Kidney epithelial cell (primary cell): ENCODE measurements at places on chromosomes 7 and 10.

GRCh38 chr7:91915401-91916050 is 25.1 kb upstream of the AKAP9 start:
- DNase-seq = no peak

- no peak for DNase-seq
Measured at GRCh38 chr7:156753229-156753560, 112.6 kb downstream of the RNF32 start.

- DNase-seq = no peak
Measured at GRCh38 chr7:122429926-122430325, 125.4 kb upstream of the FEZF1 start.

- DNase-seq = no peak
Measured at GRCh38 chr10:29563420-29564035, 71.2 kb downstream of the SVIL start.

GRCh38 chr10:43043342-43043772 is 33.5 kb upstream of the RET start:
- DNase-seq = no peak

GRCh38 chr7:44104860-44105771 is 971 bp downstream of the AEBP1 start:
- DNase-seq = peak; percentile 81

GRCh38 chr10:71585564-71586290 is 133.9 kb downstream of the C10orf105 start:
- DNase-seq = no peak

- no peak for DNase-seq
Measured at GRCh38 chr7:86900886-86901285, 158.6 kb downstream of the ELAPOR2 start.

- DNase-seq = no peak
Measured at GRCh38 chr10:100887761-100888296, 24.9 kb upstream of the SLF2 start.

GRCh38 chr7:51329696-51330263 is 13.2 kb upstream of the COBL start:
- no peak for DNase-seq

- DNase-seq = no peak
Measured at GRCh38 chr7:77727936-77728701, 31.9 kb downstream of the RSBN1L start.

DNA sequence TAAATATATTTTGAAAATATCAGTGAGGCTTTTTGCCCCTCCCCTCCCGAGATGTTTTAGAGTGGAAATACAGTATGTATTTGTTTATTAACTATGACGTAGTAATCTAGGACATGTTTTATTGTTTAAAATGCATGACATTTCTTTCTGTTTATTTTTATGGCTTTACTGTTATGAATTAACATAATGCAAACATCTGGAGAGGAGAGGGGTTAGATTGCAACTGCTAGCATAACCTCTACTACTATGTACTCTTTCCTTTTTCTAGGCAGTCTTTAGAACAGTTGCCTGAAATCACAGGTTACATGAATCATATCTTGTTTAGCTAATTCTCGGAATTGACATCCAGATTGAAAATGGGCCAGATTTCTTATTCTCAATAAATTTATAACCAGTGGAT is 7.4 kb downstream of the BTAF1 start:
- no peak for DNase-seq

- no peak for DNase-seq
Measured at GRCh38 chr7:26178272-26178960, 22.1 kb downstream of the HNRNPA2B1 start.

DNA sequence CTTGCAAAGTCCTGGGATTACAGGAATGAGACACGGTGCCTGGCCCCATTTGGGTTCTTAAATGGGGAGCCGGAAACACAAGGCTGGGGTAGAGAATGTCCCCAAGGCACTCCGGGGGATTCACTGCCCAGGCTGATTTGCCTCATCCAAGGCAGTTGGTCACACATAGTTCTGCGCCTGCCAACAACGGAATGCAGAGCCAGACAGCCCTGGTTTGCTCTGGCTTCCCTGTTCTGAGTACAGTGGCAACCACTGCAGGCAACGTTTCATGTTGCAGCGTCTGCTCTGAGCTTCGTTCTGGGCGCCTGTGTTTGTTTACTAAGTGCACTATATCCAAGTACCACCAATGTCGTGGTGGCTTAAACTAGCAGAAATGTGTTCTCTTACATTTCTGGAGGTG is 61.7 kb upstream of the C1QL3 start:
- no peak for DNase-seq

DNA sequence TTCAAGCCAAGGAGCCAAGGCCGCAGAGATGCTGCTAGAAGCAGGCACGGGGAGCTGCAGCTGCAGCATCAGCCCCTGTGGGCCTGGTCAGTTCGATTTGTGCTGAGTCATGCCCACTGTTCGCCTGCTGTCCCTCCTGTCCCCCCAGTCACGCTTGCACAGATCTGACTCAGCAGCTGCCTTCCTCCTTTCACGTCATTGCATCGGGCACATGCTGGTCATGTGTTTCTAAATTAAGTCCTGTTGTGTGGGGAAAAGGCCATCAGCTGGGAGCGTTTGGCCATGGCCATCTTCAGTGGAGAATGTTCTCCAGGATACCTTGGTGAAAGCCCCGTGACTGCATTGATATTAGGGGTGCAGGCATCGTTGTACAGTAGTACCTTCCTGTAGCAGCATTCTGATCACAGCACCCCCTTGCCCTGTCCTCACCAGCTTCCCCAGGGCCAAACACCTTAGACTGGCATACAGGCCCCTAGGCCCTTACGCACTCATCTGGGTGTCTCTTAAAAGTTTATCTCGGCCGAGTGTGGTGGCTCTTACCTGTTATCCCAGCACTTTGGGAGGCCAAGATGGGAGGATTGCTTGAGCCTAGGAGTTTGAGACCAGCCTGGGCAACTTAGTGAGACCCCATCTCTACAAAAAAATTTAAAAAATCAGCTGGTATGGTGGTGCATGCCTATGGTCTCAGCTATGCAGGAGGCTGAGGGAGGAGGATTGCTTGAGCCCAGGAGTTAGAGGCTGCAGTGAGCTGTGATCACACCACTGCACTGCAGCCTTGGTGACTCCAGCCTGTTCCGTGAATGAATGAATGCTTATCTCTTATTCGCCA is 23.2 kb downstream of the POR start:
- peak; percentile 85 for DNase-seq

DNA sequence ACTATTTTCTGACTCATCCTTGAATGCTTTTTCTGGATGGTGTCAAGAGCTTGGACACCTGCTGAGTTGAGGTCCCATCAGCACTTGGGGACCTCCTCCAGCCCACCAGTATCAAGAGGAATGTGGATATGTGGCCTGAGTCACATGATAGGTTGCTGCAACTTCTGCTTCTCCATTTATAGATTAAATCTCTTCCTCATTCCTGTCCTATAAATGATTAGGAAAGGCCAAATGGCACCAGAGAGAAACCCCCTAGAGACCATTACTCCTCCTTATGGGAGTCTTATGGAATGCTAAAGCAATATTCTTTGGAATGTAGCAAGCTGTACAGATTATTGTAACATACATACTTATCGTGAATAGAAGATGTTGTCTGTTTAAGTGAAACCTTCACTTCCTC is 85.6 kb downstream of the NEUROD6 start:
- DNase-seq = no peak

DNA sequence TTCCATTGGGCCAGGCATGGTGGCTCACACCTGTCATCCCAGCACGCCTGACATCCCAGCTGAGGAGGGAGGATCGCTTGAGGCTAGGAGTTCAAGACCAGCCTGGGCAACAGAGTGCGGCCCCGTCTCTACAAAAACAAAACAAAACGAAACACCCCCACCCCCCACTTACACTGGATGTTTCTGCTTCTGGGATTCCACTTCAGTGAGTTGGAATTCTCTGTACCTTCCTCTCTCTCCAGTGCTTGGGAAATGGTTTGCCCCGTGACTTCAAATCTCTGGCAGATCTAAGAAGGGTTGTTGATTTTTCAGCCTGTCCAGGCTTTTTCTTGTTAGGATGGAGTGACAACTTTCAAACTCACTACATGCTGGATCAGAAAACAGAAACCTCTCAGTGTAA is 106.9 kb downstream of the ANLN start:
- no peak for DNase-seq

GRCh38 chr10:13659887-13660550 is 73.3 kb downstream of the PRPF18 start:
- no peak for DNase-seq

DNA sequence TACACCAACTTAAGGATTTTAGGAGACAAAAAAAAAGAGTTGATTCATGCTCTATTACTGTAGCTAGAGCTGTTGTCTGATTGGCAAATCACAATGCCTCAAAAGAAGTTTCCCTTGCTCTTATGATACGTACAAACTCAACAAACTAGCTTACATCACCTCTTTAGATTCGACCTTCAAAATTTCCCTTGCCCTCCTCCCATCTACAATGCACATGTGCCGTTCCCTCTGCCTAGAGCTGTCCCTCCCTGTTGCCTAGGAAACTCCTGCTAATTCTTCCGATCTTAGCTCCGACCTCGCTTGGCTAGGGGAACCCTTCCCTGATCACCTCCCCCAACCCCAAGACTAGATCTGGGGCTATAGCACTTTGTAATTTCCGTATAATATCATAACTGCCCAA is 55.4 kb downstream of the MAP3K8 start:
- DNase-seq = no peak

DNA sequence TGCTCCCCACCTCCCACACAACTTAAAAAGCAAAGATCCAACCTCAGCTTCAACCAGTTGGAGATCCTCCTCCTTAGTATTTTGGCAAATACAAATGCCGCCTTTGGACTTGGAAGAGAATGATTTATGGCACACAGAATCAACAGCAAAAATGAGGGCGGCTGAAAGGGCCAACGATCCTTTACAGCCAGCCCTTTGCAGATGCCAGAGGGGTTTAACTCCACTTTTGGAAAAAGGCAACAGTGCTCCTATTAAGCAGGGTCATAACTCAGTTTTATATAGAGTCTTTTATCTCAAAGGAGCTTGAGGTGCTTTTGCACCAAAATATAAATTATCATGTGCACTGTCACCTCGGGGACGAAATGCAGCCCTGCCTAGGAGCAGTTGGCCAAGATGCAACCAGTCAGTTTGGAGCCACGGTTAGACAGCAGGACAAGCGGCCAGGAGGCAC is 56.7 kb upstream of the JCAD start:
- DNase-seq = no peak

DNA sequence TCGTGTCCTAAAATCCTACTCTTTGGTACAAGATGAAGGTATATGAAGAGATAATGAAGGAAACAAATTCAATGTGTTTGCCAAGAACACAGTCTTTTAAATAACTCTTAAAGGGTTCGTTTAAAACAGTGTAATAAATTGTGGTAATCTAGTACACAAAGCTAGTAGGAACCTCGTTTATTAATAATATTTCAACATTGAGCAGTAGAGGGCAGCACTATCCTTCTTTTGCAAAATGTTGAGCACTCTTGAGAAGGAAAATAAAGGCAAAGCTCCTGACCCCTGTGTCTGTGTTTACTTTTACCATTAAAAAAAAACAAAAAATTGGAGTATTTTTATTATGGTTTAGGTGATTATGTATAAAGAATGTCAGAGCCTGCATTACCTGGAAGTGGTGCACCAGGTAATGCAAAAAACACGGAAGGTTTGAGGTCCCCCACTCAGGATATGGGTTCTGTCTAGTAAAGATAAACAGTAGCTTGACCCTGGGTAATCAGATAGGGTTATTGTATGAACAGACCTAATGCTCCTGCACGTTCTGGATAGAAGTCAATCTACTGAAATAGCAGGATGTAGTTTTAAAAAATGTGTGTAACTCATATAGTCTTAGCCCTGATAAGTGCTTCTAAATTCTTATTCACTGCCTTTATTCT is 5.7 kb upstream of the GOT1 start:
- DNase-seq = no peak

GRCh38 chr10:116385994-116386809 is 41.4 kb upstream of the PNLIPRP3 start:
- DNase-seq = peak; percentile 2

DNA sequence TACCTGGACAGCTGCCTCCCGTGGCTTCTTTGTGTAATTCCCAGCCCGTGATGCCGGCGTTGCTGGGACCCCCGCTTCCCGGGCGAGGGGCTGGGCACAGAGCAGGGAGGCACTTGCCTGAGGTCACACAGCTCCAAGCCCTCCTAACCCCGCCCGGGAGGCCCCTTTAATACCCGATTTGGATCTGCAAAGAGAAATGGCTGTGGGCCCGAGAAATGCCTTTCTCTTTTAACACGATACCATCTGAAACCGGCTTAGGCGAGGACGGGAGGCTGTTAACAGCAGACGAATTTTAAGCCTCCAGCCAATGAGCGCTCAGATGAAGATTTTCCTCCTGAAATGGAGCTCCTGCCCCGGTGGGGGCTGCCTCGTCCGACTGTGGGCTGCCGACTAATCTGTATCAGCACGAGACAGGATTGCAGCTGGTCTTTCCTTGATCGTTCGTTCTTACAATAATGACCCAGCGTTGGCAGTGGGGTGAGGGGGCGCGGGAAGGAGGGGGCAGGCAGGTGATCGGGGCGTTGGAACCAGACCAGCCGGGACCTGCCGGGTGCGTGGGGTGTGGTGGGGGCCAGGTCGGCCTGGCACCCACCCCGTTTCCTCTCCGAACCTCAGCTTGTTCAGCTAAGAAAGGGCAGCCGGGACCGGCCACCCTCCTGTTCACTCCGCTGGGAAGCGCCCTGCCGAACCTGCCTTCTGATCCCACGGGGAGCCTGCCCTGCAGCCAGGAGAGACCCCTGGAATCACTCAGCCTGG is 36.2 kb upstream of the FOXL3 start:
- DNase-seq = no peak

DNA sequence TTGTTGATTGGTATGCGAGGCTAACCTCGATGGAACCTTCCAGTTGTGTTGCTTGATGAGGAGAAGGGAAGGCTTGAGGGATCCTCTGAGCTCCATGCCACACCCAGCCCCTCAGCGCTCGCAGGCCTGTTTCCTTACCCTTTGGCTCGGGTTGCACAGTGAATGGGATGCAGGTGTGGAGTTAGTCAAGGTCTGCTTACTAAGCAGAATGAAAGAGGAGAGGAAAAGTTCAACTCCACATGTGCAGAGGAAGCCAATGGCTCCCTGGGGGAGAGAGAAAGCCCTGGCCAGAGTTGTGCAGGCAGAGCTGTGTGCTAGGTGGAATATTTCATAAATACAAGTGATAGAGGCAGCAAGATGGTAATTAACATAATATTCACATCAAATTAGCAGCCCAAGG is 85.5 kb downstream of the JCAD start:
- no peak for DNase-seq

GRCh38 chr10:22606164-22606614 is 108.2 kb downstream of the PIP4K2A start:
- no peak for DNase-seq

DNA sequence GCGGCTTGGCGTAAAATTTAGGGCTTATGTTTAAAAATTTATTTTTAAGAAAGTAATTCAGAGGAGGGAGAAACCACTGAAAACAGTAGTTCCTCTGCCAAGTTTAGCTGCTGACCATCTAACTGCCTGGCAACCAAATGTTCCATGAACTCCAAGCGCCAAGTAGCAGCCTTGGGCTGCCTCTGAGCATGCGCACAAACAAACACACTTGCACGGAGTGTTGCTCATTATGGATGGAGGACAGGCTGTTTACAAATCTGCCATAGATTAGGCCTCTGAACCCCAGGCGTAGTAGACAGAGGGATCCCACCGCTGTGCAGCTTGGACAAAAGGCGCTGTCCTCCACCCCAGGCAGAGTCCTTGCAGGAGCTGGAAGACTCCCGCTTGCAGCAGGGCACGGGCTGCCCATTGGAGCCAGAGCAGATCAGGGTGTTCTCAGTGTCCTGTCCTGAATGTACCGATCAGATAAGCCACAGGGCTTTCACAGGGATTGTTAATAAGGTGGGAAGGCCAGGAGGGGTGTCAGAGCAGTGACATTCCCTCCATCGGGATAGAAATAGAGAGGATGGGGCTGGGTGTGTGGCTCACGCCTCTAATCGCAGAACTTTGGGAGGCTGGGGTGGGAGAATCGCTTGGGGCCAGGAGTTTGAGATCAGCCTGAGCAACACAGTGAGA is 47.7 kb upstream of the LYZL1 start:
- no peak for DNase-seq
